ENCODE measurements at places on chromosomes 13 and 19.

DNA sequence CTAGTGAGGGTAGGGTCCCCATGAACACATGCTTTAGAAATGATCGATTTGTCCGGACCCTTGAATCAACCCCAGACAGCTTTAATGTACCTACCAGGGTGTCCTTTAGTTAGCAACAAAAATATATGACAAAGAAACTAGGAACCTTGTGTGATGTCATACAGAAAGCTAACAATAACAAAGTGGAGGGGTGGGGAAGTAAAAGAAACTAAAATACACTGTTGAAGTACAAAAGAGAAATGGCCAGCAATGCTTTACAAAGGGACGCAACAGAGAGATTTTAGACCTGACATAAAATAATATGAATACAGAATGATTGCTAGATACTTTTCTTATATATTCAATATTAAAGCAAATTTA, 40.0 kb downstream of the DZIP1 start:
- no peak for DNase-seq

GRCh38 chr13:107881362-107881761, 334.0 kb downstream of the LIG4 start:
- no peak for DNase-seq

- no peak for DNase-seq
These were observed 7.3 kb downstream of the TMEM147 start for GRCh38 chr19:35552534-35553384.

- no peak for DNase-seq
These were observed 2.8 kb downstream of the GNA11 start for GRCh38 chr19:3096902-3097326.

- DNase-seq, result no peak
These were observed 7.5 kb upstream of the RBM26 start for GRCh38 chr13:79413521-79413920.

DNA sequence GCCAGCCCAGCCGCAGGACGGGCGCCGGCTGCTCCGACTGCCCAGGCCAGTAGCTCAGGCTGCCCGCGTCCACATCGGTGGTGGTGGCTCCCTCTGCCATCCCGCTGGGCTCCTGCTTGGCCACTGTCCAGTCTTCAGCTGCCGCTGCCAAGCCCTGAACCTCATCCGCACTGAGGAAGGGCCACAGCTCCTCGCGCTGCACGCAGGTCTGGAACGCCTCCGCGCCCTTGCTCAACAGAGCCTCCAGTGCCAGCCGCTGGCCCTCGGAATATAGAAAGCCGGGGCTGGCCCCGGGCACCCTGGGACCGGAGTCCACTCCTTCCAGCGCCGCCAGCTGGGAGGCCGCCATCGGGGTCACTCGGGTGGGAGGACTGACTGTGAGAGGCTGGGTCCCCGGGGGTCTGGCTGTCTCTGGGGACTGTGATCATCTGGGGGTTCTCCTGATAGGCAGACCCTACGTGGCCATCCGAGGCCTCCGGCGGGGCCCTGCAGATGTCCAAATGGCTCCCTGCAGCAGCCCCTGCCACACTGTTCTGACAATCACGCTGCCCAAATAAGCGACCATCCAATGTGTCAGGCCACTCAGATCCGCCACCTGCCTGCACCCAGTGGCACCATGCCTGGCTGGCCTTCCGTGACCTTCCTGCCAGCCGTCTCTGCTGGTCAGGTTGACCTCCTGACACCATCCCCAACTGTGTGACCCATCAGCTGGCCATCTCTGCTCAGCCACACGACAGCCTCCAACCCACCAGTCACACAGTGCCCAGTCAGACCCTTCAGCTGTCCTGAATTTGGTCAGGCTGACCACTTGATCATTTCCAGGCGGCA, 1.6 kb downstream of the FAM83E start:
- DNase-seq, result no peak
